Stimulated activated CD8-positive, alpha-beta memory T cell treated with anti-CD3 and anti-CD28 coated beads, Interleukin-12 subunit alpha, Interleukin-12 subunit beta, amount 100 ng/mL, for 1 hour (primary cell): ENCODE measurements at places on chromosomes 5 and 9.

GRCh38 chr5:55852503-55852902, 1.3 kb downstream of the IL31RA start:
- no peak for DNase-seq

- DNase-seq: no peak
These were observed 109.3 kb upstream of the HAND1 start for GRCh38 chr5:154587123-154588026.

DNA sequence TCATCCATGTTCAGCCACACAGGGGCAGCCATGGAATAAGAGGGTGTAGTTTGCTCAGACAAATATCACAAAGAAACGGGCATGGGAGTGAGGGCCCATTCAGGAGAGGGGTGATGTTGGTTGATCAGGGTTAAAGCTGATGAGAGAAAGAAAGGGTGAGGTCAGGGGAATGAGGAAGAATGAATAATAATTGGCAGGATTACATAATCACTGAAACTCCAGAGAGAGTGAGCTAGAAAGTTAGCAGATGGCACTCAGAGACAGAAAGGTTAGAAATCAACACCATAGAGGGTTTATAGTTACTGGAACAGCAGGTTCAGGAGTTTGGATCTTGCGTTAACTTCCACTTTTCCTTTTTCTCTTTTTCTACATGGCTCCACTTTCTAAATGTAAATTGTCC, 113.9 kb downstream of the TAF11L14 start:
- DNase-seq: no peak

- no peak for DNase-seq
These were observed 117.0 kb upstream of the GNA14 start for GRCh38 chr9:77764894-77765780.

GRCh38 chr9:96725576-96725975, 52.3 kb downstream of the ZNF510 start:
- DNase-seq: no peak

DNA sequence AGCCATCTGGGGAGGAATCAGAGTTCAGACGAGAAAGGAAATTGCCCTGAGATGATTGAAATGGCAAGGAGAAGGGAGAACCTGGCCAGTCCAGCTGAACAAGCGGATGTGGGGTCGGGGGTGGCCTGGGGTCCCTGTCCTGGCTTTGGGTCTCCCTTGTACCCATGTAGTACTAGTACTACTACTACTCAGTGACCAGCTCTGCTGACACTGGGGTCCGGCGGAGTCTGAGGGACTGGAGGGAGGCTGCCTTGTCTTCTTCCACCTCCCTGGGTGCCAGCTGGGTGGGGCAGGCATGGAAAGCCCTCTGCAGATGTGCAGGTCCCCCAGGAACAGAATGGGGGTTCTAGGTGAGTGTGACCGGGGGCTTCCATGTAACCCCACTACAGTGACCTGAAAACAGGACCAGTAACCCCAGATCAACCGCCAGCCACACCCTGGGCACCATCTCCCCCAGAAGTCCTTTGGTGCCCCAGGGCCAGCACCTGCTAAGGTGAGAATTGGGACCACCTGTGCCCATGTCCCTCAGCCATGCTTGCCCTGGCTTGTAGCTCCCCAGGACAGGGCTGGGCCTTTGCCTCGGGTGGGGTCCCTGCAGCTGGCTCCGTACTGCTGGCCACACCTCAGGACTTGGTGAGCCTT, 89.1 kb upstream of the COL5A1 start:
- no peak for DNase-seq

- no peak for DNase-seq
These were observed 8.0 kb upstream of the TLR4 start for GRCh38 chr9:117696154-117696553.

DNA sequence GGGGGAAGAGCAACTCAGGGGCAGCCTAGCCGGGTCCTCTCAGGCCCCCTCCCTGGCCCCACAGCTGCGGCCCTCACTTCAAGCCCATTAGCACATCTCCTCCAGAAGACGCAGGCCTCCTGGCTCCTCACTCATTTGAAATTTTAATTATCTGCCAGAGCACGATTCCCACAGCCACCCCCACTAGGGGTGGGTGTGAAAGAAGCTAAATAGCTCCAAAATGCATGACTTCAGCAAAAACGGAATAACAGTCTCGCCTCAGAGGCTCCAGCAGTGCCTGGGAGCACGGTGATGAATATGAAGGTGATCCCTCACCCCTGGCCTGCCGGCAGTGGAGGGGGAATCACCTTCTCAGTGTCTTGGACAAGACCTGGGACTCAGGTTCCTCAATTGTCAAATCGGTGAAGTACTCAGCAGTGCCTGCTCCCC, 61.1 kb upstream of the HRH2 start:
- DNase-seq: no peak

- no peak for DNase-seq
These were observed 463.1 kb downstream of the NR2F1-AS1 start for GRCh38 chr5:93117751-93118531.
